Occipital lobe (tissue), 3 donors: ENCODE measurements at places on chromosomes 12 and 14. TPM values are rescaled to one million over a fixed set of nuclear protein-coding genes. Genes with fewer than 3 reads are reported as not detected.
A peak's percentile ranks its signal among the peaks of the same experiment; 100 is the strongest.

DNA sequence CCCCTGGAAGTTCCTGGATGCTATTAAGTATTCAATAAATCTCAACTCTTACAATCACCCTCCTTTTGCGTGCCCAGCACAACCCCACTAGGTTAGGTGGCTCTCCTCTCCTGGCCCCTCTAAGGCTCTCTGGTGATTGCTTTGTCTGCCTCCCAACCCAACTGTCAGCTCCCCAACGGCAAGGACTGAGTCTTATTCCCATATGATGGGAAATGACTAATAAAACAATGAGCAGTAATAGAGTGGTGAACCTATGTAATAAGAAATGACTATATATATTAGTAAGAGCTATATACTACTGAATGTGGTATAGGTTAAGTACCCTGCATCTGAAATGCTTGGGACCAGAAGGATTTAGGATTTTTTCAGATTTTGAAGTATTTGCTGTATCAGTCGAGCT lies 8.1 kb downstream of the APPL2 start:
- DNase-seq, result no peak

DNA sequence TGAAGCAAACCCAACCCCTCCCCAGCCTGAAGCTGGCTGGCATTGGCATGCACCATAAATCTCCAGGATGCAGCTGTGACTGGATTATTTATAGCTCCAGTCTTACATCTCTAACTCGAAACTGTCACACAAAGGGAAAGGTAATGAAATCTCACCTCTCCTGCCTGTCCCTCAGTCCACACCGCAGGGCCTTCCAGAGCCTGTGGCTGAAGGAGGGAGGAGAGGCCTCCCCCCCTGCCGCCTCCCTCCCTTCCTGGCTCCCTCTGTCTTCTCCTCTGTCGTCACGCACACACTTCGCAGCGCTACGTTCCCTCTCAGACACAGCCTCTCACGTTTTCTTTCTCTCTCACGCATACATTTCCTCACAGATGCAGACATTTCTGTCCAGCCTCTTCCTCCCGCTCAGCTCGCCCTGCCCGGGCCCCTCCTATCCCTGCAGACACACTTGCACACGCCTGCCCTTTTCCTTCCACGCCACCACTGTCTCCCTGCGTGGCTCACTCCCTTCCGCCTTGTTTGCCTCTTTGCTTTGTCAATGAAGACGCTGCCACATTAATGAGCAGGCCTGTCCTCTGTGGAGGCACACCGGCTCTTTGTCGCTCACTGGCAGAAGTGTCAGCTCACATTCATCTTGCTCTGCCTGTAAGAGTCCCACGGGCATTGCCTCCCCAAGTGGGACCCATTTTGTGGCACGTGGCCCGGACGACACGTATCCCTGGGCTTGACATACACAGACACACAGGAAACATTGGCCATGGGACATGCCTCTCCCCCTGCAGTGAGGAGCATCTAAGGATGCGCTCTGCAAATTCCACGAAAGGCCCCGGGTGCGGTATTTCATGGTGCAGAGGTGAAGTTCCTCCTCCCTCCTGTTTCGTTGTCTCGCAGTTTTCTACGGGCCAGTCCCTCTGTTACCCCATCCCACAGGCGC lies 27.9 kb downstream of the IRF2BPL start:
- peak; percentile 56 for DNase-seq

The CFAP251 gene
- total RNA-seq, result 9.5 TPM

The CLSTN3 gene
- 60.5 TPM for total RNA-seq
